Activated naive CD4-positive, alpha-beta T cell treated with anti-CD3 and anti-CD28 coated beads, Interleukin-2, amount 10 ng/mL, durations not matched to agents 7 days and 5 days (primary cell): ENCODE measurements at places on chromosomes 2 and 18.

GRCh38 chr2:167890739-167891138, 356.7 kb downstream of the STK39 start:
- no peak for DNase-seq

- no peak for DNase-seq
Observed at GRCh38 chr2:114108824-114109416, 219.0 kb downstream of the ACTR3 start.

- no peak for DNase-seq
Observed at GRCh38 chr2:160073284-160073888, 11.0 kb upstream of the PLA2R1 start.

DNA sequence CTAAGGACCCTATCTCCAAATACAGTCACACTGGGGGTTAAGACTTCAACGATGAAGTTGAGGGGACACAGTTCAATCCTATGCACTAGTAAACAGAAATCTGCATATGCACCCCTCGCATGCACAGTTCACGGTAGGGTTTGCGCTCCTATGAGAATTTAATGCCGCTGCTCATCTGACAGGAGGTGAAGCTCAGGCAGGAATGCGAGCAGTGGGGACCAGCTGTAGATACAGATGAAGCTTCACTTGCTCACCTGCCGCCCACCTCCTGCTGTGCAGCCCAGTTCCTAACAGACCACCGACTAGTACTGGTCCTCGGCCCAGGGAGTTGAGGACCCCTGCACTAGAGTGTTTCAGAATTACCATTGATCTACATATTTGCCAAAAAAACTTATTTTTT, 40.0 kb upstream of the FAHD2A start:
- no peak for DNase-seq

DNA sequence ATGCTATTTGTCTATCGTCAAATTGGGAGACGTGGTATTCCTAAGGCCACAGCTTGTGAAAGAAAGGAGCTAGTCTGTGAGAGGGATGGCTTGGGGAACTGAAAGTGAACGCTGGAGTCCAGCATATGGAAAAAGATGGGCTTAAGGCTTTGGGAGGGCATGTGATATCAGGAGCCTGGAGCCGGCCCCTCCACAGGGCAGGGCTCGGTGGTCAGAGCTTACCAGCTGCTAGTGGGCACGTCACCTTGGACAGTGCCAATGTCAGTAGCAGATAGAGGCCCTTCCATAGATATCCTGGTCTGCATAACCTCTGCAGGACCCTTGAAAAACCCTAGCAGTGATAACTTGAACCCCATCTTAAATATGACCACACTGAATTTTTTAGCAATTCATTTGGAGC, 259.1 kb upstream of the RAB6C start:
- no peak for DNase-seq

GRCh38 chr2:226877491-226877890, 41.6 kb downstream of the RHBDD1 start:
- DNase-seq, result no peak

DNA sequence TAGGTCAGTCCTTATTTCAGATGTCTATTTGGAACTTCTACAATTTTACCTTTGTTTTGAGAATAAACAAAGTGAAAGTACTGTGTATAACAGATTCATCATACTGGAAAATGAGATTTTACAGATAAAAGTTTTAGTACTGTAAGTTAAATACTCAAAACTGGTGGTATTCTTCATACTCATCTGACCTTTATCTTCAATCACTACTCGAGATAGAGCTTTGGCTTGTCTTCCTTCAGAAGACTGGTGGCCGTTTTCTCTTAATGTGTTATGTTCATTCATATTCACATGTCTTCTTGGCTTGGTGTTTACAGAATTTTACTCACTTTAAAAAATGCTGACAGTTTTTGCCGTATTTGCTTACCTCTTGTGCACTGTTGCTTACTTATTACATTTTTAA, 2.1 kb downstream of the SPOPL start:
- no peak for DNase-seq

- DNase-seq, result no peak
Observed at GRCh38 chr2:136376211-136376610, 258.3 kb upstream of the CXCR4 start.

- no peak for DNase-seq
Observed at GRCh38 chr2:222750533-222750932, 79.1 kb downstream of the MOGAT1 start.

DNA sequence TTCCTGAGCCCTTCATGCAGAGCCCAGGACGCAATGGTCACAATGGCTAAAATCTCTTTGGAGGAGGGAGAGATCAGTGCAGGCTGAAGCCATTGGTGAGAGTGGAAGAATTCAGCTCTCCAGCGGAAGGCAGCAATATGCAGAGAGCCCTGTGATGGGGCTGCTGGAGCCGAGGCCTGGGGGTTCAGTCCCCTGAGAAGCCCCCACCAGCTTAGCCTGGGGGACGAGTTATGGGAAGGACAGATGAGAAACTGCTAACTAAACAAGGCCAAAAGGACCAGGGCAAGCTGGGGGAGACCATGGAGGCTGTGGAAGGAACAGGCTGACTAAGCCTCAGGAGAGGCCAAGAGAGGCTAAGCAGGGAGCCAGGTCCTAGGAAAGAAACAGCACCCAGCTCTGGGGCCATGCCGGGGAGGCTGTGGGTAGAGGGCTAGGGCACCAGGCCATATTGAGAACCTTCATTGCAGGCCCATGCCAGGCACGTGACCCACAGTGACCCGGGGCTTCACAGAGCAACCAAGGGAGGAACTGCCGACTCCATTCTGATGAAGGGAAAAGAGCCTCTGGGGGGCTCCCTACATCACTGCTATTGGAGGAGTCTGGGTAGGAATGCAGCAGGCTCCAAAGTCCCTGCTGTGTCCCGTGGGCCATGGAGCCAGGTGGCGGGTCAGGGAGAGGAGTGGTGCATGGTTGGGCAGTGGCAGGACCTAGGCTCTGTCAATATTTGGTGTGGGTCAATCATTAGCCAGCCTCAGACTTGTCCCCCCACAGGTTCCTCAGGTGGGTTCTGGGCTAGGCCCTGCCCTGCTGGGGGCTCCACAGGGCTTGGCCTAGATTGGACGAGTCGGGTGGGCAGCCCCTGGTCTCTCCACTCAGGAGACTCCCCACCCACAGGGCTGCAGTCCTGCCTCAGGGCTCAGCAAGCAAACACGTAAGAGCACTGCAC, 19.8 kb downstream of the PROC start:
- DNase-seq, result no peak

DNA sequence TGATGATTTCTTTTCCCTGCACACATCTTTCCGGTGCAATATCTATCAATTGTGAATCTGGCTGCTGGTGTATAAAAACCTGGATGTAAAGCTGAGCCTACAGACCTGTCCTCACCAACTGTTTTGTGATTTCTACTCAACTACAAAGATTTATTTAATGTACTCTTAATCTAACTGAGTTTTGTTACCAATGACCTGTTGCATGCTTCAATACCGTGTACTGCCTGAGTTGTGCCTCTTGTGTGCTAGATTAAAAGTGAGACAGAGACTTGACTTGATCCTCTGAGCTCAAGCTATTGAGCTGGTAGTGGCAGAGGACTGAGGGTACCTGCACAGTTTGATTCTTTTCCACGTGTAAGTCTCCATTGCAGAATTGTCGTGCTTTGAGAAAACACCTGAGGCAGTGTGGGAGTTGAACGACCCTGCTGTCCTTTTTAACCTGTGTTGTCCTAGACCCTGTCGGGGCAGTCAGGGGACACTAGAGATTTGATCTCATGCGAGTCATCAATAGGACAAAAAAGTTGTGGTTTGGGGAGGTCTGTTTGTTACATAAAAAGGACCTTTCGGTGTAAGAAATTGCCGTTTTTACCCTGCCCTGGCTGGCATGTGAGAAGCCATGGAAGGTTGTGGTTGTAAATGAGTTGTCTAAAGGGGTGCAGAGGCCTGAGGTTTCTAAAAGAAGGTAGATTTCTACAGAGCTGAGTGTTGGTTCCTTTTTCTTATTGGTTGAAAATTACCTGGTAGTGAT, 231.3 kb downstream of the ALPK2 start:
- no peak for DNase-seq

GRCh38 chr2:57850415-57851130, 196.0 kb upstream of the VRK2 start:
- no peak for DNase-seq

DNA sequence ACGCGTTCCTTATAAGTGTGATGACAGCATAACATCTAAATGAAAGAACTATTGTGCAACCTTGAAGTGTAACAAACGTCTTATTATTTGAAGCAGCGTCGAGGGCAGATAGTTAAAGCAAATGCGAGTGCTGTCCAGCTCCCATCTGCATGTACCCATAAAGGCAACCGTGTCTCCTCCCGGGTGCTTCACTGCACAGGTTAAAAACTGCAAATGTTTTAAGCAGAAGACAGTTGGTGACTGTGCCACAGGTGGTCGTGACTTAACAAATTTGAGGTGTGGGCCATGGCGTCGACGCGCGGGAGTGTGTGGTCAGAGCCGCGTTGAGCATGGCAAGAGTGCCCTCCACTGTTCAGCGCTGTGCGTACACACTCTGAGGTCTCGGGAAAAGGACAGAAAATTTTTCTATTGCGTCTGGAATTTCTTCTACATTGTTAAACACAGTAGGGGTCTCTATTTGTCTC, 6.4 kb downstream of the SALL3 start:
- DNase-seq, result no peak

GRCh38 chr2:128311216-128311754, 7.4 kb downstream of the HS6ST1 start:
- no peak for DNase-seq

DNA sequence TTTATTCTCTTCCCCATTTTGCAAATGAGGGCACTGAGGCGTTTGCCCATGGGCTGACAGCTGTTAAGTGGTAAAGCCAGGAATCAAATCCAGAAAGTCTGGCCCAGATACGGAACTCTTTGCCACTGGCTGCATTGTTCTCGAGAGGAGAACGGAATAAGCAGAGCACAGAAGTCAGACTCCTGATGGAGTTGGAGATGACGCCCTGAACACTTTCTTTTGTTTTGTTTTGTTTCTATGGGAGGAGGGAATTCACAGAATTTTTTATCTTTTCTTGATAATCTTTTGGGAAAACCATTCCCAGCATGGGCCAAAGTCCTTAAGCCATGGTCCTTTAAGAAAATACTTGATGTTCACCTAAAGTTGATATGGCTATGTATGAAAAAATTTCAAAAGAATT, 322.2 kb downstream of the RDH14 start:
- no peak for DNase-seq
